Kidney capillary endothelial cell (primary cell): ENCODE measurements at places on chromosomes 3 and 15.

- peak; percentile 20 for DNase-seq
Observed at GRCh38 chr15:88476635-88477060, 9.1 kb downstream of the MRPS11 start.

GRCh38 chr3:66642019-66642418 lies 141.2 kb upstream of the LRIG1 start:
- DNase-seq = no peak

DNA sequence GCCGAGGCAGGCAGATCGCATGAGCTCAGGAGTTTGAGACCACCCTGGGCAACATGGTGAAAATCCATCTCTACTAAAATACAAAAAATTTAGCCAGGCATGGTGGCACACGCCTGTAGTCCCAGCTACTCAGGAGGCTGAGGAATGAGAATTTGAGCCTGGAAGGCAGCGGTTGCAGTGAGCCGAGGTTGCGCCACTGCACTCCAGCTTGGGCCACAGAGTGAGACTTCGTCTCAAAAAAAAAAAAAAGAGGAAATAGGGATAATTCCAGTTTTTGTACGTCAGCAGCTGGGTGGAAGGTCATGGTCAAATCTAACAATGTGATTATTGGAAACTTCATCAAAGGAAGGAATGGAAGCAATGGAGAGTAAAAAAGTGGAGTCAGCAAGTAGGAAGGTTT lies 3.1 kb downstream of the CMC1 start:
- no peak for DNase-seq

GRCh38 chr15:34001536-34001935 lies 33.2 kb downstream of the CHRM5 start:
- DNase-seq = no peak

- no peak for DNase-seq
Observed at GRCh38 chr15:65757256-65757655, 34.8 kb downstream of the DENND4A start.

- peak; percentile 28 for DNase-seq
Observed at GRCh38 chr3:87771337-87772192, 287.2 kb downstream of the CGGBP1 start.

- no peak for DNase-seq
Observed at GRCh38 chr15:59399465-59400102, 26.9 kb upstream of the MYO1E start.

GRCh38 chr3:150495563-150496168 lies 50.6 kb downstream of the SERP1 start:
- DNase-seq = peak; percentile 60

GRCh38 chr3:88150806-88151205 lies 1.0 kb downstream of the C3orf38 start:
- no peak for DNase-seq

GRCh38 chr15:88646951-88647350 lies 8.1 kb downstream of the ISG20 start:
- no peak for DNase-seq

- no peak for DNase-seq
Observed at GRCh38 chr15:66042624-66043023, 173.3 kb downstream of the RAB11A start.

- peak; percentile 51 for DNase-seq
Observed at GRCh38 chr15:81085213-81085612, 48.9 kb upstream of the CFAP161 start.

DNA sequence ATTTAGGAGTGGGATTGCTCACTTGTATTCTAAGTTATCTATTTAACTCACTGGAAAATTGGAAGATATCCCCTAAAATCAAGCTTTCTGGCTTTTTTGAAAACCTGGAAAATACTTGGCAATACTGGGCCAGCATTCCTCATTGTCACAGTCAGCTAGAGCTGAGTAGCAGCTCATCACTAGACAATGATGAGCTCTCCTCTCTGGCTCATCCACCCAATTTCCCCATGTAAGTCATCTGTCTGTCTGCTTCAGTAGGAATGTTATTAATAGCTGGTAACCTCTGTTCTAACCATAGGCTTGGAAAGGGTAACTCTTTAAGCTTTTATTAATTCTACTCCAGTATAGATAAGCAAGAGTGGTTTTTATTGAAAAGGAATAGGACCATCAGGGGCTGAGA lies 39.7 kb upstream of the PIK3R4 start:
- DNase-seq = no peak

- no peak for DNase-seq
Observed at GRCh38 chr3:47612178-47612577, 33.5 kb upstream of the CSPG5 start.

DNA sequence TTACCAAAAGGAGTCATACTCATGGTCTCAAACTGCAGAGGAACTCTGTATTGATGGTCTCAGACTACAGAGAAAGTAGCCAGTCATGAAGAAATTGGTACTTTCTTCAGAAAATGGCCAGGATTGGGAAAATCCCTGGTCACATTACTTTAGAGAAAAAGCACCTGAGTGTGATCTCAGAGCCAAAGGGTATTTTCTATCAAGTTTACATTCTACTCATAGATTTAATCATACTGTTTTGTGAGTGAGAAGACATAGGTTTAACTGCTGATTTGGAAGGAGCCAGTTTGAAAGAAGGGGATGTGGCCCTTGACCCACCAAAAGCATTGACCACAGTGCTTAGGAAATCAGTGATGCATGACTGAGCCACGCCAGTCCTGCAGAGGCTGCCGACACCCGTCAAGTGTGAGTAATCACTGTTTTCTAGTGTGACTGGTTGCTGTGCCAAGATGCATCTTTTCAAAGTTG lies 203.6 kb downstream of the AKAP13 start:
- DNase-seq = peak; percentile 65

DNA sequence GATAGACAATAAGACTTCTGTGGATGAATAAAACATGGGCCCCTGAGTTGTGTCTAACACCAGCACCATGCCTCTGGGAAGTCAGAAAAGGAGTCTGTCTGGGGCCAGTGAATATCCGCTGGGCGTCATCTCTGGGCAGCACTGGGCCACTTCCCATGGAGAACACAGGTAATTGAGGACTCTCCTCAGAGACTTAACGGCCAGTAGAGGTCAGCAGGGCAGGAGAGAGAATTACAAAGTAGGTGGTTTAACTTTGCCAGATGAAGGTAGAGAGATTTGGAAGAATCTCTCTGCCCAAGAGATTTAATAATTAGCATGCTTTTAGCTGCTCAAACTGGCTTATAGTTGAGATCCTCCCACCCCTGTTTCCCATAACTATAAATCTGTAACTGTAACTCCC lies 65.7 kb downstream of the OCA2 start:
- DNase-seq = no peak

GRCh38 chr3:178964551-178964950 lies 107.1 kb downstream of the ZMAT3 start:
- DNase-seq = no peak

- no peak for DNase-seq
Observed at GRCh38 chr3:68985146-68985790, 28.2 kb downstream of the EOGT start.

- no peak for DNase-seq
Observed at GRCh38 chr3:123789160-123789559, 95.0 kb downstream of the MYLK start.

DNA sequence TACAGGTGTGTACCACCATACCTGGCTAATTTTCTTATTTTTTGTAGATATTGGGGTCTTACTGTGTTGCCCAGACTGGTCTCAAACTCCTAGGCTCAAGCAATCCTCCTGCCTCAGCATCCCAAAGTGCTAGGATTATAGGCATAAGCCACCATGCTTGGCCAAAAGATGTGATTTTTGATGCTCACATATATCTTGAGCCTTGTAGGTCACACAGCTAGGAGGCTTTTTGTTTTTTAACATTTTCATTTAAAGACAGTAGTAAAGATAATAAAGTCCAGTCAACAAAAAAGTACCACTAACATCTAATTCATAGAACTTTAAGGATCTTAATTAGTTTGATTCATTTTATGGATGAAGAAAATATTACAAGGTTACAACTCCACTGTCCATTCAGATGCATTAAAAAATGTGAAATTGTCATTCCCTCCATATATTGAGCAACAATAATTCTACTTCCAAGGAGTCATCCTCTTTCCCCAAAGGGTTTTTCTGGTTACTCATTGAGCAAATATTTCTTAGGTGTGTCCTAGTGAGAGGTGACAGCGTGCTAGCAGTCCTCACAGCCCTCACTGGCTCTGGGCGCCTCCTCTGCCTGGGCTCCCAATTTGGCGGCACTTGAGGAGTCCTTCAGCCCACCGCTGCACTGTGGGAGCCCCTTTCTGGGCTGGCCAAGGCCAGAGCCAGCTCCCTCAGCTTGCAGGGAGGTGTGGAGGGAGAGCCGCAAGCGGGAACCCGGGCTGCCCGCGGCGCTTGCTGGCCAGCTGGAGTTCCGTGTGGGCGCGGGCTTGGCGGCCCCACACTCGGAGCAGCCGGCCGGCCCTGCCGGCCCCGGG lies 8.3 kb upstream of the TASOR start:
- no peak for DNase-seq

DNA sequence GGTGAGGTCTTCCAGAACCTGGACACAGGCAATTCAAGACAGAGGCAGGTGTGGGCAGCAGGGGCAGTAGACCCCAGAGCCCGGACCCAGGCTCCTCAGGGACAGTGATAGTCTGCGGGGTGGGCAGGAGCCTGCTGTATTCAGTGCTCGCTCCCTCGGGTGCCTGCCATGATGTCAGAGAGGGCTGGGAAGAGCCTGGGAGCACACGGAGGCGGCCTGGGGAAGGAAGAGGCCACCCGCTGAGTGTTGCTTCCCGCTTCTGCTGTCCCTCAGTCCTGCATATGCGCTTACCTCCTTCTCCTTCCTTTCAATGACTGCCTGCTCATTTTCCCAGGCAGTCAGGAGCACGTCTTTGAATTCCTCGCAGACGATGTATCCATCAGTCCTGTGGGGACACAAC lies 22.8 kb downstream of the TMEM43 start:
- no peak for DNase-seq
